ENCODE measurements at places on chromosomes 7 and 10.
A peak's percentile ranks its signal among the peaks of the same experiment; 100 is the strongest.

GRCh38 chr10:85098835-85099521 lies 770.6 kb downstream of the CCSER2 start:
- no peak for DNase-seq

GRCh38 chr10:46094931-46095750 lies 49.1 kb upstream of the MSMB start:
- DNase-seq: no peak

- DNase-seq: no peak
Measured at GRCh38 chr10:35306852-35307251, 29.5 kb upstream of the CCNY start.

- DNase-seq: peak; percentile 26
Measured at GRCh38 chr7:148540041-148540738, 50.4 kb upstream of the C7orf33 start.

- DNase-seq: no peak
Measured at GRCh38 chr7:31151849-31152248, 99.7 kb downstream of the ADCYAP1R1 start.

- DNase-seq: no peak
Measured at GRCh38 chr7:84134169-84134568, 60.4 kb downstream of the SEMA3A start.

GRCh38 chr7:67484244-67484751 lies 487.7 kb downstream of the TYW1 start:
- no peak for DNase-seq

GRCh38 chr7:26853788-26854393 lies 10.5 kb downstream of the SKAP2 start:
- no peak for DNase-seq

- DNase-seq: no peak
Measured at GRCh38 chr7:1890289-1891235, 220.5 kb downstream of the ELFN1 start.

- no peak for DNase-seq
Measured at GRCh38 chr7:51543801-51544553, 227.4 kb upstream of the COBL start.

DNA sequence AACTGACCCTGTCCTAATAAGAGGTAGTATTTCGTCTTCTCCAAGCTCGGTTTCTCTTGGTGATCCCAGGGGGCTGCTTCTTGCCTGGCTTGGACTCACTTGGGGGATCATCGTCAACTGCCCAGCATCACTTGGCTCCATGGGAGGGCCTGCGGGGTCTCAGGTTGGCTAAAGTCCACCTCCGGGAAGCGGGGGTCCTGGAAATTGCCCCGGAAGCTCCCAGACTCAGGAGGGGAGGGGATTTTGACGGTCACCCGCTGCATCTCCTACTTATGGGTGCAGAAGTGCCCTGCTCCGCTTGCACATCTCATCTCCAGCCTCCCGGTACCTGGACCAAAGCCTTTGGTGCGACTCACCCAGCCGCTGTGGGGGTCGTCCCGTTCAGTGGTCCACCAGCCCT lies 18.7 kb downstream of the KCNK18 start:
- no peak for DNase-seq

DNA sequence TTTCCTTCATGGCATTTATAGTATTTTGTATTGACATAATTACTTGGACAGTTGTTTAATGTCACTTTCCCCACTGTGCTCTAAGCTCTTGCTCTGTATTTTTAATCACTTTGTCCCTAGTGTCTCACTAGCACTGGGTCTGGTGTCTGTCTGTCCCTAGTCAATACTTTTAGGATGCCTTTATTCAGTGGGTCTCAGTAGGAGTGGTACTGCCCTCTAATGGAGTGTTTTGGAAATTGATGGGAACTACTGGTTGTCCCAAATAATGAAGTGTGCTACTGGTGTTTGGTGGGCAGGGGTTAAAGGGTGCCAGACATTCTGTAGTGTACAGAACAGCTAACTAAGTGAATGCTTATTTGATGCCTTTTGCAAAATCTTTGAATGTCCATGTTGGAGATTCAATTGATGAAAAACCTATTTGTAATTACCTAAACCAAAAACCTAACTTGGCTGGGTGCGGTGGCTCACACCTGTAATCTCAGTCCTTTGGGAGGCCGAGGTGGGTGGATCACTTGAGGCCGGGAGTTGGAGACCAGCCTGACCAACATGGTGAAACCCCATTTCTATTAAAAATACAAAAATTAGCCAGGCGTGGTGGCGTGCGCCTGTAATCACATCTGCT lies 33.3 kb downstream of the CDK14 start:
- peak; percentile 17 for DNase-seq

DNA sequence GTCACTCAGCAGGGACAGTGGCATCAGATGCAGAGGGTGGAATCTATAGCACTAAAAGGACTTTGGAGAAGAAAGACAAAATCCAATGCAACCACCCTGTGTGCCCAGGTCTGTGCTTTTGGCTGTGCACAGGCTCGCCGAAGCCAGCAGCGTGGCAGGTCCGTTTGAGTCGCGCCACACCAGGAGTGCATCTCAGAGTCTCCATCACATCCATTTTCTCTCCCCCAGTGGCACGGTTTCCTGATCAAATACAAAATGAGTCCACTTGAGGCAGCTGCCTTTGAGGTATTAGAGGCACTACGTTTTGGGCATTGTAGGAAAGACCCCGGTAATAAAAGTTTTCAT lies 23.4 kb upstream of the PROSER2 start:
- DNase-seq: no peak

DNA sequence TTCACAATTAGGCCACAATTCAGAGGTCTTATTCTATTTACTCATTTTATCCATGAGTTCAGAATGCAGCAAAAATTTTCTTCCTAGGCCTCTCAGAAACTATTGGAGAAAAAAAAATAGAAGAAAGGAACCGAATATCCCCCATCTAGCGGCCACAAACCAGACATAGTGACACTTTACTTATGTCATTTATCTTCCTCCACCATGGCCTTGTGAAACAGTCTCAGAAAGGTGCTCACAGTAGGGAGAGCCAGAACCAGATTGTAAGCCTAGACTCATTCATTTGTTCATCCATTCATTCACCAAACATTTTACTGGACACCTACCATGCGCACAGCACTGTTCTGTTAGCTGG lies 16.0 kb downstream of the CREB3L2 start:
- no peak for DNase-seq

DNA sequence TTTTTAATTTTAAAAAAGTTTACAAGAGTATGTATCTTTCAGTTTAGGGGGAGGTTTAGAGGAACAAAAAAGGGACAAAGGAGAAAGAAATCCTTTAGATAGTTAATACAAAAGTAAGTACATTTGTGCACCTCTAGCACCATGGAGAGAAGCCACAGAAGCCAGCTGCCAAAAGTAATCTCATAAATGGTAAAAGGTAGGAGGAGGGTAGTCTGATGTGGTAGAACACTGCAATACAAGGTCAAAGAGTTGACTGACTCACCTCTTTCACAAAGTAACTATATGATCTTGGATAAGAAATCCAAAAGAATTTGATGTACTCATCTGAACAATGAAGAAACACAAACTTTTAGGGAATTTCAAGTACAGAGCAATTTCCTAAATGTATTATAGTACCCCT lies 68.1 kb downstream of the CNOT4 start:
- peak; percentile 1 for DNase-seq

DNA sequence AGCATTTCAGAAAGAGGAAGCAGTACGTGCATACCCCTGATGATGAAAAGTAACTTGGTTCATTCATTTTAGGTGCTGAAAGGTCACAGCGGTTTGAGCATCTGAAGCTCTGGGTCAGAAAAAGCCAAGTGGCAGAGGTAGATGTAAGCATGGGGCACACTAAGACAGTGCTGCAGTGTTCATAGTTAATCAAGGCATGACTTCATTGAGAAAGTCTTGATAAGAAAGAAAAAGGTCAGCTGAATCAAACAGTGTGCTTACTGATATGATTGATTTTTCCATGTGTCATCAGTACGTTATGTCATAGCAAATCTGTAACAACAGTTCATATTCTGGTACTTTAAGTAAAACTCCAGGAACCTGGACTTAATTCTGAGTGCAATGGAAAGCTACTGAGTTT lies 107.7 kb upstream of the PCLO start:
- DNase-seq: no peak

DNA sequence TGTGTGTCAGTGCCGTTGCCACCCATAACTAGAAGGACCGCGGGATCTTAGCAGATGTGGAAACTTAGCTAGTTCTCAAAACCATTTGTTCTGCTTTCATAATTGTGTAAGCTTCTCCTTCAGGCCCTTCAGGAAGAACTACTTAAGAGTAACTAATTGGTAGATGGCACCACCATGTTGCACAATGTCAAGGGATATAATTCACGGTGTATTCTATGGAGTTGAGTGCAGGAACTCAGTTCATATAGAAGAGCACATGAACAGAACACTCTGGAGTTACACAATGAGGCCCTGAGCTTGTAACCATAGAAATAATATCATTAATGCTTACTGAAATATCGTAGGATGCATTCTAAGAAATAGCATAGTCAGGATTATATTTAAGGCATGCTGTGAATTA lies 126.5 kb upstream of the GAD2 start:
- DNase-seq: no peak

- DNase-seq: no peak
Measured at GRCh38 chr7:85292908-85293576, 106.2 kb upstream of the SEMA3D start.

- DNase-seq: no peak
Measured at GRCh38 chr10:115092555-115093285, 445 bp upstream of the ATRNL1 start.

GRCh38 chr7:11613292-11613930 lies 218.6 kb downstream of the THSD7A start:
- DNase-seq: no peak

- no peak for DNase-seq
Measured at GRCh38 chr10:77841711-77842375, 84.7 kb downstream of the DLG5 start.

DNA sequence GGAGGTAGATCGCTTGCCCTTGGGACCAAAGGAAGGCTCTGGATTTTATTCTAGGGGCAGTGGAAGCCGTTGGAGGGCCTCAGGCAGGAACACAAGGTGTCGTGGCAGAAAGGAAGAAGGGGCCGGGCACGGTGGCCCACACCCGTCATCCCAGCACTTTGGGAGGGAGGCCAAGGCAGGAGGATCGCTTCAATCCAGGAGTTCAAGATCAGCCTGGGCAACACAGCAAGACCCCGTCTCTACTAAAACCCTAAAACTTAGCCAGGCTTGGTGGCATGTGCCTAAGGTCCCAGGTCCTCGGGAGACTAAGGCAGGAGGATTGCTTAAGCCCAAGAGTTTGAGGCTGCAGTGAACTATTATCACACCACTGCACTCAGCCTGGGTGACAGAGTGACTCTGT lies 5.2 kb upstream of the PDGFA start:
- DNase-seq: no peak

DNA sequence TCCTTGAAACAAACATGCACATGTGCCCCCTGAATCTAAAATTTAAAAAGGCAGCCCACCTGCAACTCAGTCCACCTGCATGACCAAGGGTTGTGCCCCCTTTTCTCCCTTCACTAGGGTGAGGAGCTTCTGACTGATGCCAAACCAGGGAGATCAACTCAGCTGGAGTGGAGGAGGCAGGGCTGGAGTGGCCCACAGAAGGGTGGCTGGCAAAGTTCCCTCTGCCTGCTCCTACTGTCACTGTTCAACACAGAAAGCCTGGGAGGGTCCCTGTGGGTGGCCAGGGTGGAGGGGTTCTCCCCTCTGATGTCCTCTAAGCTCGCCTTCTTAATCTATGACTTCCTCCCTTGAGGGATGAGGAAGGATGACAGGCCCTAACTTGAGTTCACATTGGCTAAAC lies 55.7 kb upstream of the ANTXRL start:
- no peak for DNase-seq

DNA sequence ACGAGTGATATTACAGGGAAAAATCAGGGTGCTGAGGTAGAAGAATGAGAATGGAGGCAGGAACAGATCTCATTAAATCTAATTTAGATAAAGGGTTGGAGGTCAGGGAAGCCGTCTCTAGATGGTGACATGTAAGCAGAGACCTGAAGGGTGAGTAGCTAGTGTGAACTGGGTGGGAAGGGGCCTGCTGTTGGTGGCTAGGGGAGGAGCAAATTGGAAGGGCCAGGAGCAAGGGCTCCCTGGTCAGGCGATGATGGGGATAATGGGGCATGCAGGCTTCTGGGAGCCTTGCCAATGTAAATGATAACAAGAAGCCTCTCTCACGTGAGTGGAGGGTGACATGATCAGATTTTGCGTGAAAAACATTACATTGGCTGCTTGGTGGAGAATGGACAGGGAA lies 76.3 kb downstream of the WDFY4 start:
- DNase-seq: no peak

DNA sequence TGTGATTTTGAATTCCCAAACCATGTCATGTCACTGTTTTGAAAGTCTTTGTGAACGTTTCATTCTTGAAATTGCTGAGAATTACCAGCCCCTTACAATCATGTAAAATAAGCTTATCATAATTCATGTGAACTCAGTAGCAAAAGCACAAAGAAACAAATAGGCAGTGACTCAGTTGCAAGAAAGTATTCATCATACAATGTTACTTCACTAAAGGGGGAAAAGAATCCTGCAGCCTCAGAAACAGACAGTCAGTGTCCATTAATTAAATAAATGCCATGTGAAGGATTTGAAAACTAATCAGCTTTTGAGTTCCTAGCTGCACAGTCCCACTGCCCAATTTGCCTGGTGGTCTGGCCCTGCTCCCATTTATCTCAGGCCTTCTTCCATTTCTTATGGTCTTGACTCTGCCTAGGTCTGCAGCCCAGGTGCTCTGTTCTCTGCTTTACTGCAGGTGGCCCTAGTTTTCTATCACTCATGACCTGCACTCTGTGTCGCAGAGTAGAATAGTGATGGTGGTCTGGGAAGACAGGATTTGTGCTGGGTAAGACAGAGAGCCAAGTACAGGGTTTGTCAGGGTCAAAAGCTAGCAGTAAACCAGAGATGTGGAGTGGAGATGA lies 99.7 kb downstream of the PLCE1 start:
- no peak for DNase-seq
